ENCODE measurements at places on chromosomes 4 and X.

- DNase-seq: peak; percentile 49
Measured at GRCh38 chr4:186192066-186192612, 772 bp downstream of the CYP4V2 start.

GRCh38 chr4:2604614-2605013 lies 68.2 kb downstream of the FAM193A start:
- no peak for DNase-seq

GRCh38 chrX:150837845-150838244 lies 60.6 kb downstream of the CD99L2 start:
- DNase-seq: no peak

- peak; percentile 10 for DNase-seq
Measured at GRCh38 chr4:121072224-121073003, at the start of gene NDNF. TSS of gene NDNF (minus strand) at chr4:121072535. CDS start at chr4:121045837, 26,698 bp downstream.

DNA sequence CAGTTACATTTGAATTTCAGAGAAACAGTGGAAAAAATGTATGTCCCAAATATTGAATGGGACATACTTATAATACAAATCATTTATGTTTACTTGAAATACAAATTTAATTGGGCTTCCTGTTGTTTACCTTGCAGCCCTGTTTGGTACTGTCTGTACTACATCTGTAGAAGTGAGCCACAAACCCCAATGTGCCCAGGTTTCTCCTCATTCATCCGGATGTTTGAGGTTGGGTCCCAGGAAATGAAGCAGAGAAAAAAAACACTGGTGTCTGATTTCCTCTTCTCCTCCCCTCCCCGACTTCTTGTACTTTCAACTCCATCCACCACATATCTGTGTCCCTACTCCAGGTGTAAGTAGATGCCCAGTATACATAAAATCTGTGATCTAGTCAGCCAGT lies 27.1 kb upstream of the SCRG1 start:
- no peak for DNase-seq

DNA sequence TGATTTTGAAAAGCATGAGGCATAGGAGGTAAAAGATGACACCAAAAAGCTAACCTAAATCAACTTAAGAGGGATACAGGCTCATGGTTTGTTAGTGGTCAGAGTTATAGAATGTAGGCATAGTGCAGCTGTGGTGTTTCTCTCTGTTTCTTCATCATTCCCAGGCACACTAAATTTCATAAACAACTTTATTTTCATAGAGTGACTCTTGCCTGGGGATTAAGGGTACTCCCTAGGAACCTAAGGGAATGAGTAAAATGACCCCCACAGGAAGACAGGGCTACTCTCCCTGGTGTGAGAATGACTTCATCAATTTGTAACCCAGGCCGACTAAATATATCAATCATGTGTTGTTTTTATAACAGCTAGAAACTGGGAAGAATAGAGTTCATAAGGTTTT lies 11.1 kb downstream of the FABP2 start:
- no peak for DNase-seq

DNA sequence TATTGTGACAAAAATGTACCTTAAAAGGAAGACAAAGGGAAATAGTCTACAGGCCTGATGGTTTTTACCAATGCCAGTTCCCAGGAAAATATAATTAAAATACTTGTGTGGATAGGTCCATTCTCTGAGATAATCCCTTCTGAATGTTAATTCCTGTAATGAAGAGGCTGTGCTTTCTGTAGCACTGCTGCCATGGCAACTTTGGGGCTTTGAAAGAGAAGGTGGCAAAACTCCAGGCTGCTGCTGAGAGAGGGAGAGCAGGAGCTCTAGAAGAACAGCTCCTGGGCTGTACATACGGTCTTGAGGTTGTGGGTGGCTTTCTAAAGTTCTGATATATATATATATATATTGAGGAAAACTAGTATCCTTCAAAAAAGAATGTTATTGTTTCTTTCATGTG lies 125.4 kb downstream of the PDLIM5 start:
- peak; percentile 18 for DNase-seq

GRCh38 chr4:134668237-134668636 lies 466.6 kb upstream of the PABPC4L start:
- peak; percentile 16 for DNase-seq

- DNase-seq: no peak
Measured at GRCh38 chrX:48001260-48001659, 2.5 kb downstream of the ZNF182 start.

DNA sequence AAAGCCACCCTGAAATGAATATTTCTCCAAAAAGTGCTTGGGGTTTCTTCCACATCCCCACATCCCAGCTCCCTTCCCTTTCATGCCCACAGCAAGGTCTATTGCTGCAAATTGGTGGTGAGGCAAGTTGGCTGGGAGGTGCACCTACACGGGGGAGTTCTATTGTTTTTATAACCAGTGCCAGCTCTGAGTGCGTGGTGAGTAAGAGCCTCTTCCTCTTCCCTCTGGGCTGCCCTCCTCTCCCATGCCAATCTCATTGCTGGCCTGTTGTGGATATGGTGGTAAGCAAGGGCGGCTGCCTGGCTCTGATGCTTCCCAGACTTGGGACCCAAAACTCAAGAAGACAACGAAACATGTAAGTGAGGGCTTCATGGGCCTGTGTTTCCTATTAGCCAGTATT lies 204.3 kb downstream of the SHROOM3 start:
- DNase-seq: peak; percentile 77

- DNase-seq: peak; percentile 24
Measured at GRCh38 chr4:159495515-159496236, 392.8 kb downstream of the RAPGEF2 start.

GRCh38 chrX:15674841-15675489 lies 10.4 kb upstream of the CLTRN start:
- peak; percentile 94 for DNase-seq

DNA sequence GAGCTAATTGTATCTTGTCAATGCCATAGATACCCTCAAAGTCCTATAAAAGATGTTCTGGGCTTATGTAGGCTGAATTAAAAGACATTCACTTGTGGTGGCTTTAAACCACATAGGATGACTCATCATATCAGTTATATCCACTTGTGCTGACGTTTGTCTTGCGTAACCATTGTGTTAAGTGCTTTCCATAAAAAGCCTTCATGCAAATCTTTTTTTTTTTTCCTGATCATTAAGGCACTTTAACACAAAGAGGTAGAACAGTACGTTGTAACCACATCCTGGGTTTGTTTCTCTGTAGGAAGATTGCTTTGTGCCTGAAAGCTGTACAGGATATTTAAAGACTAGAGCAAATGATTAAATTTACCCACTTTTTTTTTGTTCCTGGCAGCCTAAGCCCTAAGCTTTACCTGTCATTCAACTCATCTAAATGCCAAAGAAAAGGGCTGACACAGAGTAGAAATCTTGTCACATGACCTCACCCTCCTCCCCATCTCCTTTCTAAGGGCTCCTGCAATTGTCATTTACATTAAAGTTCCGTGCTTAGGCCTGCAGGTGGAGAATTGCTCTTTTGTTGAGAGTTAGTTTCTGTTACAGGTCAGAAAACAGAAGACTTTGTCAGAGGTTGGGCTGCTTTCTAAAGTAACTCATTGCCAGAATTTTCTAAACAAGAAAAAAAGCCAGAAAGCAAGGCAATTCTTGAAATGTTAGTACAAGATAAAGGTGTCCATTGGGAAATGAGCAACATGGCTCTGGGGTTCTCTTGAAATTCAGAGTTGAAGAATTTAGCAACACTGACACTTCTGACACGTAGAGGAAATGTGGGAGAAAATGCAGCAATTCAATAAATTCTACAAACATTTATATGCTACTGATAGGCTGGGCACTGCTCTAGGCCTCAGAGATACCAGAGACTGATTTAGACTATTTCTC lies 555.6 kb downstream of the PPARGC1A start:
- peak; percentile 91 for DNase-seq

DNA sequence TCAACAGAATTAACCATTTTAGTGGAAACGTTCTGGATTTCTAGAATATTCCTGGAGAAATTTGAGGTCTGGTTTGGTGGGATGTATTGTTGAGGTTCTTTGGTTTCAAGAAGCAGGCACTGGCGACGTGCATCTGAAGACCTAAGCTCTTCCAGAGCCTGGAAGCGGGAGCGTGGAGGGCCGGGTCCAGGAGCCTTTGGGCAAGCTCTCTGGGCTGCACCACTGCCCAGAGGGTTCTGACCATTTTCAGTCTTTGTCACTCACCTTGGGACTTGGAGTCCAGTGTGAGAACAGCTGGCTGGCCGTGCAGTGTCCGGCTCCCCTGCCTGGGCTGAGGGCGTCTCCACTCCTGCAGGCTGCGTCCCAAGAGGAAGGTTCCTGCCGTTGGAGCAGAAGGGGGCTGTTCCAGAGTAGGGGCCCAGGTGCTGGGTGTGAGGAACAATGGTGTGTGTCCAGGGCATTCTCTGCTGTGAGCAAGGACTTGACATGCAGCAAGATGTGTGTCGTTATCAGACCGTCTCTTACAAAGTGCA lies 24.0 kb downstream of the PIGG start:
- DNase-seq: no peak

All from A172 (cell line).